ENCODE measurements at places on chromosomes 2 and 18.

- peak; percentile 79 for DNase-seq
These were observed 224.7 kb downstream of the ACKR3 start for GRCh38 chr2:236794176-236794957.

DNA sequence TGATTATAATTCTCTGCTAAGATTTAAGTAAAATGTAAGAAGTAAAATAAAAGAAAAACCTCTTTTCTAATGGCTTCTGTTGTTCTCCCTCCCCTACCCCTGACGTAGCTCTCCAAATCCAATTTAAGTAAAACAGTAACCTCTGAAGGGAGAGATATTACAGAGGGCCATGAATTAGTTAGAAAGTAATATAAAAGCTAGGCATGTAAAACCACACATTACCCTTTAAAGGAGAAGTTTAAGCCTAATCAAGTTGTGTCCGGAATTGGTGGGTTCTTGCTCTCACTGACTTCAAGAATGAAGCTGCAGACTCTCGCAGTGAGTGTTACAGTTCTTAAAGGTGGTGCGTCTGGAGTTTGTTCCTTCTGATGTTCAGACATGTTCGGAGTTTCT is 116.9 kb upstream of the SCN7A start:
- no peak for DNase-seq

- no peak for DNase-seq
These were observed 249.8 kb upstream of the FSHR start for GRCh38 chr2:49404108-49404507.

- DNase-seq = no peak
These were observed 250.9 kb downstream of the PIEZO2 start for GRCh38 chr18:10898417-10898974.

DNA sequence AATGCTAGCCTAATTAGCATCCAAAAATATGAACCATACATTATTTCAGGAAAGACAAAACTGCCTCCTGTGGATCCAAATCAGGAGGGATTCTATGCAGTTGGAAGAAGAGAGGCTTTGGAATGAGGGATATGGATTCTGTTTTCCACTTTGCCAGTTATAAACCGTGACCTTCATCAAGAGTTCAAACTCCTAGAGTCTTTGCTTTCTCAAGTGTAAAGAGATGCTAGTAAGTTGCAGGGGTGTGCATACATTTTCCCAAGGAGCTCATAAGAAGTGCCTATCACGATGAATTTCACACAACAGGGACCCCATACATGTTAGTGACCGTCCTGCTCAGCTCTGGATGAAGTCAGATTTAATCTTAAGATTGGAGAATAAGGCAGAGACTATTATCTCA is 542.5 kb downstream of the SOX11 start:
- no peak for DNase-seq

- peak; percentile 63 for DNase-seq
These were observed 58.4 kb upstream of the GALR1 start for GRCh38 chr18:77191071-77191751.

- DNase-seq = peak; percentile 15
These were observed 34.4 kb downstream of the VRK2 start for GRCh38 chr2:58081000-58081399.

- peak; percentile 18 for DNase-seq
These were observed 8.8 kb upstream of the CRACDL start for GRCh38 chr2:98944775-98945174.

GRCh38 chr2:54396107-54396506 is 60.0 kb upstream of the SPTBN1 start:
- DNase-seq = no peak

DNA sequence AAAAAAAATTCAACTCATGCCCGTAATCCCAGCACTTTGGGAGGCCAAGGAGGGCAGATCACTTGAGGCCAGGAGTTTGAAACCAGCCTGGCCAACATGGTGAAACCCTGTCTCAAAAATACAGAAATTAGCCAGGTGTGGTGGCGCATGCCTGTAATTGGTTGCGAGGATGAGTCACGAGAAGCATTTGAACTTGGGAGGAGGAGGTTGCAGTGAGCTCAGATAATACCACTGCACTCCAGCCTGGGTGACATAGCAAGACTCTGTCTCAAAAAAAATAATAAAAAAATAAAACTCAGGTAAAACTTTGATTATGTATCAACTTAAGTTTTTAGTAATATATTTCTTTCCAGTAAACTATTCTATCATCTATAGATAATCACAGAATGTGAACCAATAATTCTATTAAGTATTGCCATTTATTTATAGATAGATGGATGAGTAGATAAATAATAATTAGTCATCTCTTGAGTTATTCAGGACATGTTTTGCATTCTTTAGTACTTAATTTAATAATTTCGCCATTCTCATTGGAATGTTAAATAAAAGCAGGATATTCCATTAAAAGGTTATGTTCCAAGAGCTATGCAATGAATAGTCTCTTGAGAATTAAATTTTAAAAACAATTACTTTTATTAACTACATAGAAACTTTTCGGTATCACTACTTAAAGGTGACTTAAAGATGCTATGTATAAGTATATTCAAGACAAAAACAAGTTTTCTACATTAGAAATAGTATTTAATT is 48.7 kb downstream of the WDPCP start:
- DNase-seq = no peak

DNA sequence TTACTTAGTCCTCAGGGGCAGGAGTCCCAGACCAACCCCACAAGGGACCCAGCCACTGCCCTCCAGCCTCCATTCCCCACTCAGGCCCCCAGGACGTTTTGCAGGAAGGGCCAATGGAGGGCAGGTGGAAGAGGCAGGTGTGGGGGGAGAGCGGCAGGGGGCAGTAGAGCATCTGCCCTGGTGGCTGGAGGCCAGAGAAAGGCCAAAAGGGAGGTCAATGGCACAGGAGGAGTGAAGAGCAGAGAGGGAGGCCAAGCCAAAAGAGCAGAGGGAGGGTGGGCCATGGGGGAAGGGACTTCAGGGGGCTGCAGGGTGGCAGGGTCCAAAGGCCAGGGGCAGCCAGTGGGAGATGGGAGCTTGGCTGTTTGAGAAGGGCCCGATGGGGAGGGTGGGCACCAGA is 17.3 kb upstream of the GPR55 start:
- no peak for DNase-seq

DNA sequence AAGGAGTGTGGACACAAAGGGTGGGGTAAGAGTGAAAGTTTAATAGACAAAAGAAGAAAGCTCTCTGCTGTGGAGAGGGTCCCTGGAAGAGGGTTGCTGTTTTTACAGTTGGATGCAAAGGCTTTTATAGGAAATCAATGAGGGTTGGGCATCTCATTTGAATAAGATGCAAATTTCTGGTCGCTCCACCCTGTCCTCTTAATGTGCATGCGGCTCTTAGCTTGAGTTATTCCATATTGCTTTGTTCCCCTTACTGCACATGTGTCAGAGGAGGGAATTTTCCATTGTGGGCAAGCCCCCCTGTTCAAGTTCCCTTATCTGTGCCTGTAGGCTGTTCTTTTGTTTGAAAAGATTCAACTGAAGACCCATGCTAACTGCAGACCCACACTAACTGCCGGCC is 326.5 kb downstream of the BCL11A start:
- no peak for DNase-seq

GRCh38 chr2:144404586-144405314 is 115.2 kb downstream of the ZEB2 start:
- DNase-seq = no peak

GRCh38 chr18:32919799-32920198 is 147.0 kb upstream of the KLHL14 start:
- DNase-seq = no peak

DNA sequence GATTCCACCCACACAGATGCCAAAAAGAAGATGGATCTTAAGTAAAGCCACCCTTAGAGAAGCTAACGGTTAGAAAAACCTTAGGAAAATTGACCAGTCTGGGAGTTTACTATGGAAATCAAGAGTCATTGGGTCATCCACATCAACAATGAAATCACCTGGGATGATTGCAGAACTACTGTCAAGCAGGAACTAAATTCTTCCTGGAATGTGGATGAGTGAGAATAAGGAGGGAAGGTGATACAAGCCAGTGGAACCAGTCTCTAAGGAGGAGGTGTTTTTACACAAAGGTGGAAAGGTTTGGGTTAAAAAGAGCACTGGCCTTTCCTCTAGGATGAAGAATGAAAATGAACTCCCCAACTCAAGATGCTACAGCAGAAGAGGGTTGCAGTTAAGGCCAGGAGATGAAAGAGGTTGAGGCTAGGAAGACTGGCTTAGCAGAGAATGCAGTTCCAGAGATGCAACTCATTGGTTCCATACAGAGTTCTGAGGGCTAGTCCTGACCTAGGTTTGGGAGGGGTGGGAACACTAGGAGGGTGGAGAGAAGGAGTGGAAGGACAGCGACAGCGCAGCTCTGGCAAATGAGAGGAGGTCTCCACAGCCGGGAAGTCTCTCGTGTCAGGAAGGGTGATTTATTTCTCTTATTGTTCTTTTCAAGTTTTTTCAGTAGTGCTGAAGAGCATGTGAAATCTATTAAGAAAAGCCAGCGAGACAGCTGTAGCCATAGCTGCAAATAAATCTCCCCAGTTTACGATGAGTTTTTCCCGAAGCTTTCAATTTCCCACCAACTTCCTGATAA is 27.7 kb upstream of the KDM3A start:
- DNase-seq = no peak

- DNase-seq = no peak
These were observed 34.9 kb downstream of the BCL2L11 start for GRCh38 chr2:111155610-111156009.

- no peak for DNase-seq
These were observed 75.7 kb downstream of the DOCK10 start for GRCh38 chr2:224966613-224967012.

- DNase-seq = no peak
These were observed 71.4 kb downstream of the RAPGEF4 start for GRCh38 chr2:172806996-172807395.
